ENCODE measurements at places on chromosomes 5 and 9.

- H3K36me3 ChIP-seq = peaks cover 6% of the 10 kb centered on the region
- H3K27me3 ChIP-seq = no peaks in the 10 kb centered on the region
- no peak overlapping the region for H3K27ac ChIP-seq
Measured at GRCh38 chr5:72328172-72328571, 8.0 kb downstream of the PTCD2 start.

- no peak for DNase-seq
- no peaks in the 10 kb centered on the region for H3K27me3 ChIP-seq
- H3K4me3 ChIP-seq = no peak overlapping the region
- no peak overlapping the region for H3K27ac ChIP-seq
Measured at GRCh38 chr5:74303578-74303977, 336.9 kb downstream of the ENC1 start.

DNA sequence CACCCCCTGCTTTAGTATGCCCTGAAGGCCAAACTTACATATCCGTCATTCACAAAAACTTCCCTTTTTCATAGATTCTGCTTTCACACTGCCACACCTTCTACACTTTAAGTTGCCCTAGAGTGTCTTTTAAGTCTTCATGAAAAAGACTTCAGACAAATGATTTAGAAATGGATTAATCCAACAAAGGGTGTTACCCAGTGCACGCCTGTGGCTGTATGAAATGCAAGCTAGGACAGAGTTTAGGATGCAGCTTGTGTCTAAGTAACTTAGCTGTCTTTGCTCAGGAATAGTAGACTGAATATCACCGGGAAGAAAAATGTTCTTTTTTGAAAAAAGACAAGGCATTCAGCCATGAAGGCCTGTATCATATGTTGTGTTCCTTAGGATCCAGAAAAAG lies 210.0 kb downstream of the MPDZ start:
- no peak overlapping the region for H3K4me3 ChIP-seq
- H3K4me1 ChIP-seq = no peaks in the 10 kb centered on the region
- DNase-seq = no peak
- no peaks in the 10 kb centered on the region for H3K27me3 ChIP-seq
- H3K27ac ChIP-seq = no peak overlapping the region
- H3K36me3 ChIP-seq = no peaks in the 10 kb centered on the region

GRCh38 chr5:132283423-132284043 lies 10.7 kb upstream of the SLC22A4 start:
- H3K27me3 ChIP-seq = no peaks in the 10 kb centered on the region
- H3K4me1 ChIP-seq = peaks cover 13% of the 10 kb centered on the region
- H3K27ac ChIP-seq = no peak overlapping the region
- H3K4me3 ChIP-seq = no peak overlapping the region

GRCh38 chr9:20726144-20726543 lies 42.1 kb downstream of the FOCAD start:
- no peak for DNase-seq
- H3K36me3 ChIP-seq = peaks cover 4% of the 10 kb centered on the region
- no peak overlapping the region for H3K27ac ChIP-seq
- H3K4me3 ChIP-seq = no peak overlapping the region
- no peaks in the 10 kb centered on the region for H3K27me3 ChIP-seq
- H3K4me1 ChIP-seq = no peaks in the 10 kb centered on the region

DNA sequence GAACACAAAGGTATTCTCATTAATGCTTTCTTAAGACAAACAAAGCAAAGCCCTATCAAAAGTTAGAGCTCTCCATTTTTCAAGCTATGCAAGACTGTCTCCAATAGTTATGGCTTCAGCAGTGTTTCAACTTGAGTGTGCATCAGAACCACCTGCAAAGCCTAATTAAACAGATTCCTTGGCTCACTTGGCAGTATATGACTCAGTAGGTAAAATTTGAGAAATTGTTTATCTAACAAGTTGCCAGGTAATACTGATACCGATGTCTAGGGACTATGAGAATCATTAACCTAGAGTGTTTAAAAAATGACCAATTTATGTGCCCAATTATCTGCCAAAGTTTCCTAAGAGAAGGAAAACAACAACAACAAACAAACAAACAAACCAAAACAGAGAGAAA lies 60.3 kb upstream of the PARP8 start:
- no peaks in the 10 kb centered on the region for H3K36me3 ChIP-seq
- no peaks in the 10 kb centered on the region for H3K4me1 ChIP-seq
- no peaks in the 10 kb centered on the region for H3K27me3 ChIP-seq
- no peak overlapping the region for H3K4me3 ChIP-seq

DNA sequence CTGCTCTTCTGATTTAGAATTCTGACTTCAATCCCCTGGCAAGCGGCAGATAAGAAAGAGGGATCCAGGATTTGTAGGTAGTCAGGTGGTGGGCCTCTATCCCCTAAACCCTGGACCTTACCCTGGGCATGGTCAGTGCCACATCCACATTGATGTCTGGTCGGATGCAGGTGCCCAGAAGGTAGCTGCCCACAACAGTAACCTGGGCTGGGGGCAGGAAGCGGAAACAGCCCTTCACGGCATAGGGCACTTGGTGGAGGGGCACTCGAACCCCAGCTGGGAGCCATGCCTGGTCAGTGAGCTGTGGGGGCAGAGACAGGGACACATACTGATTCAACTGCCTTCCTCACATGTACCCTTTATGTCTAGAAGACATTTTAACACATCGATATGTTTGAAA lies 3.8 kb downstream of the NOL6 start:
- no peak for DNase-seq
- H3K4me1 ChIP-seq = peaks cover 22% of the 10 kb centered on the region
- H3K27ac ChIP-seq = no peak overlapping the region
- peaks cover 50% of the 10 kb centered on the region for H3K36me3 ChIP-seq

GRCh38 chr9:92717201-92718085 lies 47.2 kb downstream of the BICD2 start:
- no peak overlapping the region for H3K27ac ChIP-seq
- no peaks in the 10 kb centered on the region for H3K27me3 ChIP-seq
- no peak overlapping the region for H3K4me3 ChIP-seq
- no peaks in the 10 kb centered on the region for H3K4me1 ChIP-seq
- peaks cover 77% of the 10 kb centered on the region for H3K36me3 ChIP-seq

Measured in thoracic aorta (tissue), 2 donors.